ENCODE measurements at places on chromosomes 6 and 20.

- DNase-seq, result no peak
These were observed 10.8 kb downstream of the MAVS start for GRCh38 chr20:3857405-3857804.

DNA sequence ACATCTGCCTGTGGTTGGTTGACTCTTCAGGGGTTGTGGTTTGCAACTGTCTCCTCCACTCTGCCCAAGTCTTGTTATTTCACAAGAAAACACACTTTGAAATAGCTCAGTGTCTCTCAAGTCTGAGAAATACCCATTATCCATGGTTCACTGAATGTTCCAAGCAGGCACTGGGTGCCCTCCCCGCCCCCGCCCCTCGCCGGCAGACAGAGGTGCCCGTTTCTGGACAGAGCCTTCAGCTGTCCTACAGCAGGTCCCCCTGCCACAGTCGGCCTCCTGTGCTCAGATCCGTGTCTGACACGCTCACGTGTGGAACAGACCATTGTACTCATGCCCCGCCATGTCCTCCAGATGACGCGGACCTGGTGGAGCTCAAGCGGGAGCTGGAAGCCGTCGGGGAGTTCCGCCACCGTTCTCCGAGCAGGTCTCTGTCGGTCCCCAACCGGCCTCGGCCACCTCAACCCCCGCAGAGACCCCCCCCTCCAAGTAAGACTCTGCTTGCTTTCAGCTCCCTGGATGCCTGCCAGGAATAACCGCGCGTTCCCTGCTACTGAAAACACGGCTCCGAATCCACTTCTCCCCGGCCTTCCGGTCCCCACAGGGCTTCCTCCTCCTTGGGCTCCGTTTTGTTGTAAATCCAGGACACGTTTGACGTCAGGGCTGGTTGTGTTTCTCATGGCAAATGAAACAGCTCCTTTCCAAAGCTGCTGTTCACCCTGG, 81.4 kb downstream of the SERAC1 start:
- DNase-seq, result no peak

GRCh38 chr6:25156123-25156522, 123.1 kb upstream of the CARMIL1 start:
- no peak for DNase-seq

- DNase-seq, result no peak
These were observed 806 bp downstream of the LEMD2 start for GRCh38 chr6:33787954-33788693.

GRCh38 chr6:9789201-9789600, 625.7 kb downstream of the TFAP2A start:
- DNase-seq, result no peak

DNA sequence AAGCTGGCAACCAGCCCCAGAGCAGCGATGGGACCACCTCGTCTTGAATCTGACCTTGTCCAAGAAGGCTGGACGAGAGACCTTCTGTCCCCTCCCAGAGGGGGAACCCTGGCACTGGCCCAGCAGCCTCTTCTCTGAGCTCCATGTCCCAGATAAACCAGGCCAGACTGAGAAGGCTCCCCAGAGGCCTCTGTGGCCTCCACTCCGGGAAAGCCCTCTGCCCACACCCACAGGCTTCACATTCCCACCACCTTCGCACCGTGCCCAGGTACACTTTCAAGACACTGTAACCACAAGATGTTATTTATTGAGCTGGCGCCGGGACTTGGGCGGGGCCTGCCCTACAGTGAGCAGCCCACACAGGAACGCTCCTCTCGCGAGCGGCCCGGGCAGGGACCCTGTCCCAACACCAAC, 33.2 kb downstream of the ADA start:
- DNase-seq, result no peak

DNA sequence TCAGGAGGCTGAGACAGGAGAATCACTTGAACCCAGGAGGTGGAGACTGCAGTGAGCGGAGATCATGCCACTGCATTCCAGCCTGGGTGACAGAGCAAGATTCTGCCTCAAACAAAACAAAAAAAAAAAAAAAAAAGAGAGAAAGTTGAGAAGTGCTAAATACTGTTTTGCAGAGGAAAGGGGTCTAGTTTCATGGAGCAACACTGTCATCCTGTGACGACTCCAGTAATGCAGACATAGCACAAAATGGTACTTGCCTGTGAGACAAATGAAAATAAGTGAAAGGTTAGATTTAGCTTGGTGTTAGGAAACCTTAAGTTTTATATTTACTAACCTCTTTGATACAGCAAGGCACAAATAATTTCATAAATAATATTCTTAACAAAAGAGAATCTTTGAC, 29.7 kb downstream of the CEP162 start:
- no peak for DNase-seq

DNA sequence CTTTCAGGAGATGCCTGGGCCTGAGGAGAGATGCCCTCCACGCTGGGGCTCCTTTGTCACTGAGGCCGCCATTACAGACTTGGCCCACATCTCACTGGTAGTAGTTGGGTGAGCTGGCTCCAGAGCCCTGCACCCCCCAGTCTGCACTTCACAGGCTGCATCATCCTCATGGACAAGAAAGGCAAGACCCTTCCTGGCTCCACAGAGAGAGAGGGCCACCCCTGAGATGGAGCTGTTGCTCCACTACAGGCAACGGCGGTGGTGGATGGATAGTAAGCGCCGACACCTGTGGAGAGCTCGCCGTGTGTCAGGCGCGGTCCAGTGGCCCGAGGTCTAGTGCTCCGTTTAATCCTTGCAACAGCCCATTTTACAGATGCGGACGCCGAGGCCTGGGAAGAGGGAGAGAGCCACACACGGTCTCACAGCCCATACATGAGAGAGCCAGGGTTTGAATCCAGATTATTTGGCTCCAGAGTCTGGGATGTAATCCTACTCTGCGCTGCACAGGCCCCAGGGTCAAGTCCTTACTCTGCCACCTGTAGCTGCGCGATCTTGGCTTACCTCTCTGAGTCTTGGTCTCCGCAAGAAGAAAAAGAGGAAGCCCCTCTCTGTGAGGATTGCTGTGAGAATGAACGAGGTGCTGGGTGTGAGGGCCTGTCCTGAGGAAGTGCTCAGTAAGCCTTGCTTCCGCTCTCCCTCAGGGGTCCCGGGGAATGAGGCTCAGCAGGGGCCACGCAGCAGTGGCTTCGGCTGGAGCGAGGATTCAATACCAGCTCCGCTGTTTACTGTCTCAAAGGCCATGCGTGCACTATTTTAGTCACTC, 34.5 kb downstream of the SPDEF start:
- no peak for DNase-seq

DNA sequence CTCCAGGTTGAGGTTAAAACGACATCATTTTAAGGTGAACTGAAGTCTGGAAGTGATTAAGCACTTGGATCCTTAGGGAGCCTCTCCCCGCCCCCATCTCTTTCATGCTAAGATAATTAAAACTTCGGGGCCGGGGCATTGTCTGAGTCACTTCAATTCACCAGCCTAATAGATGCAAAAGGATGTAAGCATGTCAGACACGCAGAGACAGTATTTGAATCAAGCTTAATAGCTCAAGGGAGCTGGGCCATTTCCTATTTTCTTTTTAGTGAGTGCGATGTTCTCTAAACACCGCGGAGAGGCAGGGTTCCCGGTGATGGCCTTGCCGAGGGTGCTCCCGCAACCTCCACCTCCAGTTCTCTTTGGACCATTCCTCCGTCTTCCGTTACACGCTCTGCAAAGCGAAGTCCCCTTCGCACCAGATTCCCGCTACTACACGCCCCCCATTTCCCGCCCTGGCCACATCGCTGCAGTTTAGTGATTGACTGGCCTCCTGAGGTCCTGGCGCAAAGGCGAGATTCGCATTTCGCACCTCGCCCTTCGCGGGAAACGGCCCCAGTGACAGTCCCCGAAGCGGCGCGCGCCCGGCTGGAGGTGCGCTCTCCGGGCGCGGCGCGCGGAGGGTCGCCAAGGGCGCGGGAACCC, 516 bp upstream of the IRF4 start:
- DNase-seq, result no peak

DNA sequence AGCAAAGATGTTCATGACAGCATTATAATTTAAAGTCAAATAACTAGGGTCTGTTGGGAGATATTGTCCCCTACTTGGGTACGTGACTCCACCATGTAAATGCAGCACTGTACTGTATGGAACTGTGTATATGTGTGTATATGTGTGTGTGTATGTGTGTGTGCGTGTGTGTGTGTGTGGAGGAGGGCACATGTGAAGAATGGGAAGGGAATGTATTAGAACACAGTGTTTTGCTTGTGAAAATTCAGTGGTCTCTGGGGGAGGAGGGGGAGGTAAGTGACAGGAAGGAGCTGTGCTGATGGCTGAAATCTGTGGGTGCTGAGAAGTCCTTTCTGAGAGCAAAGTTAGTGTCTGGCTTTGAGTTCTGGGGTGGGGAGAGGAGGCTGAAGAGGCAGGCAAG, 23.9 kb upstream of the VEGFA start:
- no peak for DNase-seq

- no peak for DNase-seq
These were observed 227.0 kb upstream of the ECI2 start for GRCh38 chr6:4362326-4362725.

GRCh38 chr6:40152196-40152595, 217.9 kb upstream of the MOCS1 start:
- DNase-seq, result no peak

DNA sequence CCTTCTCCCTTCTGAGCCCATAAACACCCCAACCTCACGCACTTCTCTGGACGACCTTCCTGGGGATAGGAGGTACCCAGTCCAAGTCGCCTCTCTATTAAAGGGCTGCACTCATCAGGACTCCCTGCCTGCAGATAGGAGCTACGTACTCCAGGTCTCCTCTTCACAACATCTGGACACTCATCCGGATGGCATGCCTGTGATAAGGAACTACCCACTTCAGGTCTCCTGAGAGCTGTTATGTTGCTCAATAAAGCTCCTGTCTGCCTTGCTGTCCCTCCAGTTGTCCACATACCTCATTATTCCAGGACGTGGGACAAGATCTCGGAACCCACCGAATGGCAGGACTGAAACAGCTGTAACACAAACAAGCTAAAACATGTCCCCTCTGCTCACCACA, 548.0 kb downstream of the TBC1D32 start:
- no peak for DNase-seq

- DNase-seq, result no peak
These were observed 7.5 kb downstream of the HSPA12B start for GRCh38 chr20:3739926-3740451.

DNA sequence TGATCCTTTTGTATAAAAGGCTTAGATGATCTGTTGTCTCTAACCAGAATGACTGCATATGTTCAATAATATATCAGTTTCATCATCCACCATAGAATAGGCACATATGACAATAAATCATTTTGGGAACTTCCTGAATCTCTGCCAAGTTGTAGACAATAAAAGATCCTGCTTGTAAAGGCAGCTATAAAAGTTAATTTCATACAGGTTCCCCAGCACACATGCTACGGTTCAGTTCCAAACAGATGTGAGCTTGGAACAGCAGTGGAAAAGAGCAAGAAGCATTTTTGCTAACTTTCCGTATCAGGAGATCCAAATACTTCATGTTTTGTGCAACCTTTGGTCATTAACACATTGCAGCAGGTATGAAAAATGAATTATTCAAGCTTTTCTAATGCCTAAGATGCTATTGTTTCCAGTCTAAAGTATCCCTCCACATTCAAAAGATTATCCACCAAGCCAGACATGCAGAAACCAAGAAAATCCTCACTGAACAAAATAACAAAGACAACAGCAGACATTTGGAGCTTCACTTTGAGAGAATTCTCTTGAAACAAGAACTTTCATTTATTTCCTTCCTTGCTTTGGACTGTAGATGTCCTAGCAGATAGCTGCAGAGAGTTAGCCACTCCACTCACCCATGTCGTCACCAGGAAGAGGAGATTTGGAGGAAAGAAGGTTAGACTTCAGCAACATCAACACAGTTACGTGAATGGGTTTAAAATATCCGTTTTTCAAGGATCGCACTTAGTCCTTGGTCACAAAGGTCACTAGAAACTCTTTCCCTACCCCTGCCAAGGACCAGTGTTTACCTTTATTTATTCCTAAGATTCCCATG, 453.5 kb upstream of the JARID2 start:
- DNase-seq, result no peak

DNA sequence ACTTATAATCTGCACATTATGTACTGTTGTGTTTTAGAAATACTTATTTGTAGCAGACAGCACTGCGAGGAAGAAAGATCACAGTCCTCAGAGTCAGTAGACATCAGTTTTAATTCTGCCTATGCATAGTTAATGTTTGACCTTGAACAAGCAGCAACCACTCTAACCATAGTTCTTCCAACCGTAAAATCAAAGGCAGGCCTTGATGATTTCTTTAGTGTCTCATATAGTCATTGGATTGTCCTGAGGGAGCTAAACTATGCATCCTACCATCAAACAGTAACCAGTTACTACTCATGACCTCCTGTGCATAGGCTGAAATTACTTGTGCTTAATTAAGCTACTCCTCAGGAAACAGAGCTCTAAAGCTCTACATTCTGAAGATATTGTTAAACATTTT, 294.8 kb upstream of the STXBP5 start:
- DNase-seq, result no peak

DNA sequence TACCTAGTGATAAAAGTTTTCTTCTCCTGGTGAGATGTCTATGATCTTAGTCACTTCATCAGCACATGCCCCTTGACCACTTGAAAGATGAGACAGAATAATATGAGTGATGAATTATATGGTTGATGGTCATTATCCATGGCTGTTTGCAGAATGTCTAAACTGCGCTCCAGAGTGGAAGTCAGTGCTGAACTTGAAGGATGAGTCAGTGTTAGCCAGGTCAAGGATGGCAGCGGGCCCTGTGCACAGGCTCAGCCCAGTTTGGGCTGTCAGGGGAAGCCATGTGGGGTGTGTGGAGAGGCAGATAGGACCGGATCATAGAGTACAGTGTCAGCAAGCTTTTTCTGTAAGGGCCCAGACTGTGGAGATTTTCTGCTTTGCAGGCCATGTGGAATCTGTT, 67.2 kb upstream of the KIF25 start:
- DNase-seq, result no peak

DNA sequence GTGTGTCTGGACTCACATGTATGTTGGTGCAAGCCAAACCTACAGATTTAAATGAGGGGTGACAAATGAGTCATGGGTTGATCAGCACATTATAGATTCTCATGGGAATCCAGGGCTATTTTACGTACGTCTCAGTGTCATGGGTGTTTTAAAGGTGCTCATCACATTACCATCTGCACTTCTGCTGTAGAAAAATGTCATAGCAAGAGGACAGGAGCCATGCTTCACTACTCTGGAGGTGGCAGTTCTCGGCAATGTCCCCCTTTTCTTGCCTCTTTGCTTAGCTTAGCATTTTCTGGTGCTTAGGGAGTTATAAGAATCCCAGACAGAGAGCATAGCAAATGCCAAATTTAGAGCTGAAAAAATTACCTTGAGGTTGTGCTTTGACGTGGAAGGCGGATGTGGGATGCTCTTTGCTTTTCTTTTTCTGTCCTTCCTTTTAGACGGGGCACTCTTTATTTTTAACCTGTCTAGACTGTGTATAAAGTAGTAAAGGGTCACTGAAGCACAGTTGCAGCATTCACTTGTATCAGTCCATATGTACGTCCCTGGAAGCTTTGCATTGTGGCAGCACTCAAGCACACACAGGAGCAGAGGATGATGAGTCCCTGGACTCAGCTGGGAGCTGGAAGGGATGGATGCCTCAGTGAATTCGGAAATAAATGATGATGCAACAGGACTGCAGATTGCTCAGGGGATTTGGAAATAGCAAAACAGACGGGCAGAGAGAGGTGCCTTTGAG, 139.7 kb downstream of the SYNDIG1 start:
- DNase-seq, result no peak

GRCh38 chr20:14355791-14356190, 18.4 kb upstream of the FLRT3 start:
- DNase-seq, result no peak

Measured in stimulated activated CD4-positive, alpha-beta T cell treated with anti-CD3 and anti-CD28 coated beads, Interleukin-1b, Interleukin-23, amount 100 ng/mL, for 1 hour (primary cell).